ENCODE measurements at places on chromosomes 11 and 22. TPM values are rescaled to one million over a fixed set of nuclear protein-coding genes. Genes with fewer than 3 reads are reported as not detected.

Gene SCARF2
- 0.39 TPM for total RNA-seq

Gene ST14
- not detected for total RNA-seq

Gene PAK1
- 38.2 TPM for total RNA-seq

Gene OR8G5
- not detected for total RNA-seq

Gene ACR
- total RNA-seq: not detected

Gene CHRNA10
- total RNA-seq: 1.1 TPM

Gene CTSW
- total RNA-seq: 1.7 TPM

Gene DAGLA
- 0.14 TPM for total RNA-seq

Gene MIAT
- 18.5 TPM for total RNA-seq

GRCh38 chr22:50228366-50228765 lies 16.5 kb downstream of the TUBGCP6 start:
- no peak for DNase-seq

DNA sequence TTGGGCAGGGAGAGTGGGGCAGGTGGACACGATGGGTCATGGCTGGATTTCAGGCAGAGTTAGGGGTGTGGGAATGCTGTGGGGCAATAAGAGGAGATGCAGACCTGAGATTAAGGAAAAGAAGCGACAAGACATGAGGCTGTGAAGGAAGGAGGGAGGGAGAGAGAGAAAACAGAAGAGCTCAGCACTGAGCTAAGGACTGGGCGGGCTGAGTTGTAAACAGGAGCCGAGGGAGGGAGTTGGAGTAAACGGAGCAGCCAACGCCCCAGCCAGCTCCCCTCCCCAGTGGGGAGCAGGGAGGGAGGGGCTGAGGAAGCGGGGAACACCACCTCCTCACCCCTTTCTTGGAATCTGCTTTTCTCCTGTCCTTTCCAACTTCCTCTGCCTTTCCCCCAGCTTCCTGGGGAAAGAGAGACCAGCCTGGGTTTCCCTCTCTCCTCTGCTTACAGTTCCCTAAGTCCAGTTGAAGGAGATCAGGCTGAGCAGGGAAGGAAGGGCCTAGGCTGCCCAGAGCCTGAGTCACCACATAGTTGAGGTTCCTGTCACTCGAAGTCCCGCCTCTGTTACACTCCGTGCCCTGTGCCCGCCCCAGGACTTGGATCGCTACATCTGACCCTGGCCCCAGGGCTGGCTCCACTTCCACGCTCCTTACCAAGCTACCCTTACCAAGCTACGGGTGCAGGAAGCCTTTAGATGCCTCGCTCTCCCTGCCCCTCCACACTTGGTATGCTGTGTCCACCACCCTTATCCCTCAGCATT lies 6.7 kb upstream of the AHNAK start:
- DNase-seq: peak; percentile 61

Gene OR2AT4
- not detected for total RNA-seq
